Activated effector memory CD4-positive, alpha-beta T cell treated with anti-CD3 and anti-CD28 coated beads, Interleukin-2, amount 50 U/mL, for 16 hours (primary cell): ENCODE measurements at places on chromosomes 7 and 10.

- DNase-seq: no peak
Measured at GRCh38 chr7:19677180-19677579, 31.7 kb downstream of the POLR1F start.

GRCh38 chr10:71921324-71922027, 42.7 kb upstream of the CHST3 start:
- DNase-seq: no peak

GRCh38 chr7:66894463-66895080, 26.5 kb upstream of the TMEM248 start:
- DNase-seq: no peak

- DNase-seq: no peak
Measured at GRCh38 chr7:36545291-36545690, 155.6 kb downstream of the ANLN start.

- DNase-seq: no peak
Measured at GRCh38 chr10:95382596-95382995, 91.8 kb upstream of the PDLIM1 start.

GRCh38 chr10:28463676-28464395, 69.1 kb upstream of the WAC start:
- no peak for DNase-seq

DNA sequence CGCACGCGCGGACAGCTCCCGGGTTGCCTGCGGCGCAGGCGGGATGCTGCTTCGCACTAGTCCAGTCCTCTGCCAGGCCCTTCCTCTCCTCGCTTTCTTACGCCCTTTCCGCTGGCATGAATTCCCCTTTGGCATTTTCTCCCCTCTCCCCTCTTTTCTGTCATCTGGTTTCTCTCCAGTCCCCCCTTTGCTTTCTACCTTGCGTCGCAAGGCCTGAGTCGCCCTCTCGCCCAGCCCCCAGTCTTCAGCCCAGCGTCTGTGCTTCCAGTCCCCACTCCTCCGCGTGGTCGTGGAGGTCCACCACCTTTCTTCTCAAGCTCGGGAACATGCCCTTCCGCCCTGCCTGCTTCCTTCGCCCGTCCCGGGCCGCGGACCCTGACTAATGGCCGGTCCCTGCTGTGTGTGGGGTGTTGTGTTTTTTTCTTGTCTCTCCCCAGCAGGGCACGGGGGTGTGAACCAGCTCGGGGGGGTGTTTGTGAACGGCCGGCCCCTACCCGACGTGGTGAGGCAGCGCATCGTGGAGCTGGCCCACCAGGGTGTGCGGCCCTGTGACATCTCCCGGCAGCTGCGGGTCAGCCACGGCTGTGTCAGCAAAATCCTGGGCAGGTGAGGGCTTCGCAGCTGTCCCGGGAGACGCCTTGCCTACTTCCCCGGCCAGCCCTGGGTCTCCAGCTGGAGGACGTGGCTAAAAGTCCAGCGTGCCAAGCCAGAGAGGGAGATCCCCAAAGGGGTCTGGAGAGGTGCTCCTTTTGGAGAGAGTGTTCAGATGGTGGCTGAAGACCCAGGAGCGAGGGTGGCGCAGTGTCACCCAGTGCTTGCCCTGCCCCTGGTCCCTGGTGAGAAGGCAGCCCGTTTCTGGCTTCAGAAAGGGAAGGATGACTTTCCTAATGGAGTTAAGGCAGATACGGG, 4.2 kb downstream of the PAX2 start:
- no peak for DNase-seq

DNA sequence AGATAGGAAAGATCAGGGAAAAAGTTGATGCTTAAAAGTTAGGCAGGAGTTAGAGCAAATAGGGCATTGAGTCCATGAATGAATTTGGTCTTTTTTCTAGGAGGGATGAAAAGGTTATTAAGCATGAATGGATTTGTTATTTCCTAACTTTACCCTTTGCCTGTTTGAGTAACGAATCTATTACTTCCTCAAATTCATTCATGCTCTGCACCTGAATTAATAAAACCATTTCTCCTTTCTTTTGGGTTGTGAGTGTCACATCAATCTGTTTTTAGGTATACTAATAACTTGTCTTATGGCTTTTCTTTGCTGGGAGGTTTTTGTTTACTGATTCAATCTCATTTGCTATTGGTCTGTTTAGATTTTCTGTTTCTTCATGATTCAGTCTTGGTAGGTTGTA, 1217.7 kb upstream of the CELF2 start:
- no peak for DNase-seq
